NCI-H1930 (cell line): ENCODE measurements at places on chromosomes 13 and 19.

DNA sequence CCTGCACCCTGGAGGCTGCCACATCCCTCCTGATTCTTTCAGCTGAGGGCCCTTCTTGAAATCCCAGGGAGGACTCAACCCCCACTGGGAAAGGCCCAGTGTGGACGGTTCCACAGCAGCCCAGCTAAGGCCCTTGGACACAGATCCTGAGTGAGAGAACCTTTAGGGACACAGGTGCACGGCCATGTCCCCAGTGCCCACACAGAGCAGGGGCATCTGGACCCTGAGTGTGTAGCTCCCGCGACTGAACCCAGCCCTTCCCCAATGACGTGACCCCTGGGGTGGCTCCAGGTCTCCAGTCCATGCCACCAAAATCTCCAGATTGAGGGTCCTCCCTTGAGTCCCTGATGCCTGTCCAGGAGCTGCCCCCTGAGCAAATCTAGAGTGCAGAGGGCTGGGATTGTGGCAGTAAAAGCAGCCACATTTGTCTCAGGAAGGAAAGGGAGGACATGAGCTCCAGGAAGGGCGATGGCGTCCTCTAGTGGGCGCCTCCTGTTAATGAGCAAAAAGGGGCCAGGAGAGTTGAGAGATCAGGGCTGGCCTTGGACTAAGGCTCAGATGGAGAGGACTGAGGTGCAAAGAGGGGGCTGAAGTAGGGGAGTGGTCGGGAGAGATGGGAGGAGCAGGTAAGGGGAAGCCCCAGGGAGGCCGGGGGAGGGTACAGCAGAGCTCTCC is 6.9 kb upstream of the CEACAM5 start:
- DNase-seq: no peak

GRCh38 chr13:43564952-43565351 is 221.8 kb downstream of the ENOX1 start:
- no peak for DNase-seq

DNA sequence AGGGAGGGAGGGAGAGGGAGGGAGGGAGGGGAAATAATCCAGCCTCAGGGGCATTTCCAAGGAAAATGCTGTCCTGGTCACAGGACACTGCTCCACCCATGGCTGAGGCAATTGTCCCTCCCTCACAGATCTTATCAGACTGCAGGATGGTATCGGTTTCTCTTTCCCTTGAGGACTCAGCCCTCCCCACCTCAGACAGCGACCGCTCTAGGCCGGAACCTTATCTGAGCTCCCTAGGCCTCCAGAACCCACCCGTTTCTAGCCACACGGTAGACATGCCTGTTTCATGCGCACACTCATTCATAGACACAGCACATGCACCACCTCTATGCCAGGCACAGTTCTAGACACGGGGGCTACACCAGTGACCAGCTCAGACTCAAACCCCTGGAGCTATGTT is 10.0 kb upstream of the IZUMO2 start:
- no peak for DNase-seq

- DNase-seq: no peak
Observed at GRCh38 chr19:4099041-4099764, 24.7 kb downstream of the MAP2K2 start.

DNA sequence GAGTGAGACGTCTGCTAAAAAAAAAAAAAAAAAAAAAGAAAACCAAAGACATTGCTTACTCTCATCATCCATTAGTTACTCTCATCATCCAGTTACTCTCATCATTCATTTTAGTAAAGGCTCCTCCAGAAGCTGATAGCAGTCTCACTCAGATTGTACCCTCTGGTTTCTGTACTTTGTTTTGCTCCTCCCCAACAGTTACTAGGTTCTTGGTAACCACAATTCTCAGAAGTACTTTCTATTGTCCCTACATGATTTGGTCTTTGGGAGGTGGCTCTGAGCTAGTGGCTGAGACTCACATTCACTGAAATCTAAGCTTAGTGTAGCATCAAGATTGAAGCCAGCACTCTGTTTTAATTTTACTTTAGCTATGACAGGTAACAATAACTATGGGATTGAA is 14.3 kb downstream of the ERICH4 start:
- DNase-seq: no peak

GRCh38 chr19:21322528-21322927 is 6.7 kb downstream of the ZNF708 start:
- no peak for DNase-seq

- DNase-seq: no peak
Observed at GRCh38 chr13:26247011-26247410, 6.9 kb upstream of the CDK8 start.

DNA sequence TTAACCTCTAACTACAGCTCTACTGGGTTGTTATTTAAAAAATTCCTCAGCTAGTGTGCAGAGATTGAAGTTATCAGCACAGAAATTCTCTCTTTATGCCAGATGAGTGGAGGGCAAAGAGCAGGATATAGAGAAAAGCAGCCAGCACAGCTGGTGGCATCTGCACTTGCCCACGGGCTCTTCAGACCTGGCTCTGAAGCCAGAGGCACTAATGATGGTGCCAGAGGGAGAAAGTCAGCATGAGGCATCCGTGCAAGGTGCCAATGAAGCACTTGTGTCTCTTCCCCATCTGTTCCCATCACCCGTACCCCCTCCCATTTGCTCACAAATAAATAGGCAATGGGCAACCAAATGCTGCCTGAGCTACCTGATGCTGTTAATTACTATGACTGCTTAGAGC is 138.9 kb downstream of the OLFM4 start:
- no peak for DNase-seq

GRCh38 chr13:91270031-91270430 is 77.5 kb upstream of the MIR17HG start:
- no peak for DNase-seq

DNA sequence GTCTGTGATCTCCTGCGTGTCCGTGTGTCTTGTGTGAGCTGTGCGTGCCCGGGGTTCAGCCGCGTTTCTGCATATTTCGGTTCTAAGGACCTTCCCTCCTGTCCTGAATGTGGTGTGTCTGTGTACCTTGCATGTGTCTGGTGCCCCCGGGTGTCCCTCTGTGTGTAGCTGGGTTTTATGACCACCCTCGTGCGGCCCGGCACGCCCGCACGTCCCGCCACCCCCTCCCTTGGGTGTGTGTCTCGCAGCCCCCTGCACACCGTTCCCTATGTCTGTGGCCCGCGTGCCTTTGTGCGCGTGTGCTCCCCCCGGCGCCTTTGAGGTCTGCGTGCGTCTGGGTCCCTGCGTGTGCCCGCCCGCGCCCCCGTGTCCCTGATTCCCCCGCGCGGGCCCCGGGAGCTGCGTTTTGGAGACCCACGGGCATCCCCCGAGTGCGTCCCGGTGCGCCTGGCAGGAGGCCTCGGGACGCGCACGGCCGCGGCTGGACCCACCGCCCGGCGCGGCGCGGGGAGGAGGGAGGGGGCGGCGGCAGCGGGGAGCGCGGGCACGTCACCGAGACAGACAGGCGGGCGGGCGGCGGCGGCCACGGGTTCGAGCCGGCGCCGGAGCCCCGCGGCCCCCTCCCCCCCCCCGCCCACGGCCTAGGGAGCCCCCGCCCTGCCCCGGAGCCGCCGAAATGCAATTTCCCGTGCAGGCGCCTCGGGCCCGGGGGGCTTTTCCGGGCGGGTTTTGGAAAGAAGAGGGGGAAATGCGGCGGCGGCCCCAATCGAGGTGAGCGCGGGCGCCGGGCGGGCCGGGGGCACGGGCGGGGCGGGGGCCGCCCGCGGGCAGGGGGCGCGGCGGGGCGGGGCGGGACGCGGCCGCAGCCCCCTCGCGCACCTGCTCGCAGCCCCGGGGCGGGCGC is 12.0 kb upstream of the NANOS3 start:
- no peak for DNase-seq

- DNase-seq: peak; percentile 43
Observed at GRCh38 chr19:40139533-40140287, 49.0 kb upstream of the ZNF780A start.

DNA sequence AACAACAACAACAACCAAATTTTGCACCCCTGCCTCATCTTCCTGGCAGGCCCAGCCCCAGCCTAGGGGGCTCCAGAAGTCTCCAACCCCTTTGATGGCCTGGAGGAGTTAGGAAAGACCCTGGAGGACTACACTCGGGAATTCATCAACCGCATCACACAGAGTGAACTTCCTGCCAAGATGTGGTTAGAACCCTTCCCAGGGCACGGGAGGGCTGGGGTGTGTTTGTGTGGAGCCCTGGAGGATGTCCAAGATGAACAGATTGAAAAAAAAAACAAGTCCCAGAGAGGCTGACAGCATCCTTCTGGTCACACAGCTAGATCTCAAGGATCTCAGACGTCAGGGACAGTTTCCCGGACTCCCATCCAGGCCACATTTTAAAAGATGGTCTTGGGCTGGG is 13.3 kb downstream of the APOC1 start:
- no peak for DNase-seq

GRCh38 chr13:86882835-86883234 is 788.3 kb upstream of the SLITRK5 start:
- no peak for DNase-seq

- DNase-seq: no peak
Observed at GRCh38 chr19:28468701-28469459, 744.1 kb downstream of the UQCRFS1 start.

- no peak for DNase-seq
Observed at GRCh38 chr13:45310341-45311131, 30.4 kb downstream of the TPT1 start.

DNA sequence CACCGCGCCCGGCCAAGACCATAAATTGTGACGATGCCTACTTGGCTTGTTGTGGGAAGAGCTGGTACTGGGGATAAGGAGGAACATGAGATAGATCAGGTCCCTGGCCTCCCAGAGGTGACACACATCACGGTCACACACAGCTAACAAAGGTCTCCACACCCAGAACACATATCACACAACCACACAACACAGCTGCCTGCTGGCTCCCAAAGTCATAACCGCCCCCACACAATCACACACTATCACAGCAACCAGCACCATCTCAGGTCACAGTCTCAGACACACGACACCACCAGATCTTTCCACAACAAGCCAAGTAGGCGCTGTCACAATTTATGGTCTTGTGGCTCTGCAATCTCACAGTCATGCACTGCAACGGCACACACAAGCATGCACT is 5.7 kb downstream of the COL5A3 start:
- no peak for DNase-seq

DNA sequence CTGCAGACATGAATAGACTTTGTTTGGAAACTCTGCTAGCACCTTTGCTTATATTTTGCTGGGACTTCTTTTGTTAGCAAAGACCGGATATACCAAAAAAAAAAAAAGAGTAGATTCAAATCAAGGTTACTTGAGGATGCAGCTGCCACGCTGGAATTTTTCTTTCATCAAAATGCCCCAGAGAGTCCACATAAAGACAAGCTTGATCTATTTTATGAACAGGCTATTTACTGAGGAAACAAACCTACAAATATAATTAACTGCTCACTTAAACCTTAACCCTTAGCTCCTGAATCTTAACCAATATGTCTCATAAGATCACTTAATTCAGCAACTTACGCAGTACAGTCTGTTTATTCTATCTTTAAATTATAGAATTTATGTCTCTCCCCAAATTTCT is 27.1 kb upstream of the DOCK9 start:
- DNase-seq: no peak

DNA sequence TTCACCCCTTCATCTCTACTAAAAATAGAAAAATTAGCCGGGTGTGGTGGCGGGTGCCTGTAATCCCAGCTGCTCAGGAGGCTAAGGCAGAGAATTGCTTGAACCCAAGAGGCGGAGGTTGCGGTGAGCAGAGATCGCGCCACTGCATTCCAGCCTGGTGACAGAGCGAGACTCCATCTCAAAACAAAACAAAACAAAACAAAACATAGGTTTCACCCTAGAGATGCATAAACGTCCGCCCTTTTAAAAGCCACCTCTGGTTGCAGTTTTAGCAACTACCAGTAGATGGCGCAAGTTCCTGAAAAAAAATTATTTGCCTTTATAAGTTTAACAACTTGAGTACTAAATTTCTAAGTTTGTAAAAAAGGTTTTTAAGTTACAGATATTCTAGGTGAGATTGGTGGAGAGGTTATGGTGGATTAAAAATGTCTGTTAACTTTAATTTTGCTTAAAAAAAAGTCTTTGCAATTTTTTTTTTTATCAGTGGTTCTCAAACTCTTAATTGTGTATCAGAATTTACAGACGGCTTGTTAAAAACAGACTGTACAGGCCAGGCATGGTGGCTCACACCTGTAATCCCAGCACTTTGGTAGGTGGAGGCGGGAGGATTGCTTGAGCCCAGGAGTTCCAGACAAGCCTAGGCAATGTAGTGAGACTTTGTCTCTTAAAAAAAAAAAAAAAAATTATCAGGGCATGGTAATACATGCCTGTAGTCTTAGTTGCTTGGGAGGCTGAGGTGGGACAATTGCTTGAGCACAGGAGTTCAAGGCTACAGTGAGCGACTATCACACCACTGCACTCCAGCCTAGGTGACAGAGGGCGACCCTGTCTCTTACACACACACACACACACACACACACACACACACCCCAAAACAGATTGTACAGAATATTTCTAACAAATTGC is 42.1 kb downstream of the NAA16 start:
- peak; percentile 37 for DNase-seq

GRCh38 chr19:56294549-56294948 is 20.1 kb downstream of the ZSCAN5A start:
- DNase-seq: peak; percentile 54

- DNase-seq: no peak
Observed at GRCh38 chr19:49814010-49814409, 918 bp upstream of the FUZ start.

DNA sequence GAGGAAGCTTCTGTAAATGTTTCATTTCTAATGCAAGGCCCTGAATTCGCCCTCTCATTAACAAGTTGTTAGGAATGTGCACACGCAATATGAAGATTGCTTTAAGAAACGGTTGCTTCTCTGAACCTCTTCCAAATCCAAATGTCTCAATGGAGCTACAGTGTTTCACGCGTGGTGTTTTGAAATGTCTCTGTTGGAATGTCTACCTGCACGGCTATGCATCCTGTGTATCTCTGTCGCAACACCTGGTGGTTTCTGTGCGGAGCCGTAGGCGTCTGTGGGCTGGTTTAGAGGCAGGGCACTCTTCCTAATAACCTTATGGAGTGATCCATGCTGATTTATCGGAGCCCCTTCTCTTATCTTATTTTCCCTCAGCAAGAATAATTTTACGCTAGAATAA is 1584.2 kb upstream of the SLC10A2 start:
- no peak for DNase-seq

GRCh38 chr19:12265921-12266704 is 28.6 kb downstream of the ZNF44 start:
- no peak for DNase-seq

- DNase-seq: no peak
Observed at GRCh38 chr13:113802090-113802531, 43.1 kb downstream of the TMEM255B start.

- DNase-seq: no peak
Observed at GRCh38 chr13:53343361-53343744, 314.7 kb downstream of the OLFM4 start.
